Colonic mucosa (tissue), 4 donors: ENCODE measurements at places on chromosomes 7 and 10.

DNA sequence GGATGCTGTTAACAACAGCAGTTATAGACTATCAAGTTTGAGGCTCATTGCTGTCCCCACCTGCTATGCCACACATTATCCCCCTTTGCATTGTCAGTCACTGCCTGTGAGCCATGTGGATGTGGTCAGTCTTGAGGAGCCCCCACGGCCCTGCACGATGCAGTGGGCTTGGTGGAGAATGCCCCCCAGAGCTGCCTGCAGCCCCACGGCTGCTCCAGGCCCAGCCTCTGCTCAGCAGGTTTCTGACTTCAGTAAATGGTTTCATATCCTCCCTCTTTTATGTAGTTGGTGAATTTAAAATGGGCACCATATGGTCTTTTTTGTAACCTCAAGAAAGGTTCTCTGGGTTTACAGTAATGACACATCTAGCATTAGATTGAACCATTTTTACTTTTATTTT, 164.1 kb downstream of the EBF3 start:
- DNase-seq = no peak

DNA sequence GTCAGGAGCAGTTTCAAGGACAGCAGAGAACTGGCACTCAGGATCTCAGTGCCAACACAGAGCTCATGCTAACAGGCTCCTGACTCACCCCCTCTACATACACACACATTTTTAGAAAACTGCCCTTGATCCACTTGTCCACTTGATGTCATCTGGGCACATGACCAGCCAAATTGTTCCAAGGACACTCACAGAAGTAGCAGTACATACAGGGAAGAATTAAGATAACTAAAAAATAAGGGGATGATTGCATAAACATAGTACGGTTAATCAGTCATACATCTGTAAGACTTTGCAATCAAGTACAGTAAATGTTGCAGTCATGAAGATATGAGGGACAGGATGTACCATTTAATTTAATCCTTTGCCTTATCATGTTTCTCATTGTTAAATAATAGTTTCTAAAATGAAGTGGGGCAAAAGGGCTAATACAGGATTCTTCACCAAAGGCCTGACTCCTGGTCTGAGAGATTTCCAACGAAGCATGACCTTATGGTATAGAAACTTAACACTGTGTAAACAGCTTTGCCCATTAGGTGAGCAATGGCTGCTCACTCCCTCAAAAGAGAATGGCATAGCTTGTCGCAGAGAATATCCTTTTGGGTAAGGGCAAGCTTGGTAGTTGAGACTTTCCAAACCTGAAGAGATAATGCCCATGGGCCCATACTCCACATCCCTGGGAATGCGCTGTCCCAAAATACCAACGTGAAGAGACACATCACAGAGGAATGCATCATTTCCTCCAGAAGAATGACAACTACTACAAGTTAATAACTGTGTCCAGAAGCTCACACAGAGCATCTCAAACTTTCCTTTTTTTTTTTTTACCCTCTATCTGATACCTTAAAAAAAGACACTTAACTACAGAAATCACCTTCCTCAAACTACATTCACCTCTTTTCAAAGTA, 94.1 kb downstream of the ARMH3 start:
- DNase-seq = no peak

- no peak for DNase-seq
Observed at GRCh38 chr10:126110489-126111180, 214.3 kb downstream of the FANK1 start.

GRCh38 chr10:129968853-129969183, 4.7 kb upstream of the EBF3 start:
- peak; percentile 44 for DNase-seq

DNA sequence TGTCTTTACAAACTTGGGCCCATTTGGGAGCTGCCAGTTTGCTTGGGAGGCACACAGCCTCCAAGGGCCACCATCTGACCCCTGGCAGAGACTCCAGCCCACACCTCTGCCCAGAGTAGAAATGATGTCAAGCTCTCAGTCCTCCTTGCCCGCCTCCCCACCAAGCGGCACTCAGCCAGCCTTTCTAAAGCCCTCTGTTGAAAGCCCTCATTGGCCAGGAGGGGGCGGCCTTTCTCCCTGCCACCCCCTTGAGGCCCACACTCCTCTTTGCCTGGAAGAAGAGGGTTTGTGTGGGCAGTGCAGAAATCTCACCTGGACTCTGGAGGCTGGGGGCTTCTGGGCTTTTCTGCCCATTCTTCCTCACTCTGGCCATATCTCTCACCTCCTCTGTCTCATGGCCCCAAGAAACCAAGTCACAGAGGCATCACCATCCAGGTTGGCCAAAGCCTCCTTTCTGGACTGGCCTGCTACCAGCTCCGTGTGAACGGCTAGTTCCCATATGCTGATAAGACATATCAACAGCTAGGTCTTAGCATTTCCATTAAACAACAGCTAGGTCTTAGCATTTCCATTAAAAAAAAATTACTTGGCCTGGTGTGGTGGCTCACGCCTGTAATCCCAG, 36.1 kb downstream of the UBTD1 start:
- DNase-seq = no peak

DNA sequence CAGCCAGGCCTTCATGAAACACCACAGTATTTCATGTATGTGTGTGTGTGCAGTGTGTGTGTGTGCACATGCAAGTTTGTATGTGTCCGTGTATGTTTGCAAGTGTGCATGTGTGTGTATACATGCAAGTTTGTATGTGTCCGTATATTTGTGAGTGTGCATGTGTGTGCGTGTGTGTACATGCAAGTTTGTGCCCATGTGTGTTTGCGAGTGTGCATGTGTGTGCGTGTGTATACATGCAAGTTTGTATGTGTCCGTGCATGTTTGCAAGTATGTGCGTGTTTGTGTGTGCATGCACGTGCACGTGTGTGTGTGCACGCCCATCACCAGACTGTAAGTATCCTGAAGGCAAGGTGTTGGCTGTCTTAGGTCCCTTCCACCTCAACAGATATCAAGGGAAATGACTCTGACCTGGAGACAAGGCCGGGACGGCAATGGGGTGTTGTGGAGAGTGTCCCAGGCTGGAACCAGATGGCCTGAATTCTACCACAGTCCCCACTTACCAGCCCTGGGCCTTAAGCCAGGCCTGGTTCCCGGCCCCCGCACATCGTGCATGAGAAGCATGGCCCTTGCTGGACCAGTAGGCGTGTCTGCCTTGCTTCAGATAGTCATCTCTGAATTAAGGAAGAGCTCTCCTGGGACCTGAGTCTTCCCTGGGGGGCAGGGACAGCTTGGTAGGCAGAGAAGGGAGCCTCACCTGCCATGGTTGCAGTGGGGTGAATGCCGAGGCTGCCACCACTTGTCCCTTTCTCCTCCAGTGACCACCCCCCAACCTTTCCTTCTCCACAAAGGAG, 140.0 kb downstream of the GRK5 start:
- DNase-seq = no peak

DNA sequence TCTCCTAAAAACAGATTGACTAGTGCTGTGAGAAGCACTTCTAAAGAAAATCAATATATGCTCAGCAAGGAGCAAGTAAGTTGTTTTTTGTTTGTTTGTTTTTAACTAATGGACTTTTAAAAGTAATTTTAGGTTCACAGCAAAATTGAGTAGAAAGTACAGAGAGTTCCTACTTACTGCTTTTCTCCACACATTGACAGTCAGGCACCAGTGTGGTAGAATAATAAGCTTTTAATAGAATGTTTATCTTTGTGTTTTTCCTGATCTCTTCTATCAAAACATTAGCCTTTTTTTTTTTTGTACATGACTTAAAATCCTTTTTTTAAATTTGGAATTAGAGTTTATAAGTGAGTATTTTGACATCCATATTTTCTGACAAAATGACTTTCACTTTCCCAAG, 28.0 kb downstream of the MINPP1 start:
- DNase-seq = no peak

DNA sequence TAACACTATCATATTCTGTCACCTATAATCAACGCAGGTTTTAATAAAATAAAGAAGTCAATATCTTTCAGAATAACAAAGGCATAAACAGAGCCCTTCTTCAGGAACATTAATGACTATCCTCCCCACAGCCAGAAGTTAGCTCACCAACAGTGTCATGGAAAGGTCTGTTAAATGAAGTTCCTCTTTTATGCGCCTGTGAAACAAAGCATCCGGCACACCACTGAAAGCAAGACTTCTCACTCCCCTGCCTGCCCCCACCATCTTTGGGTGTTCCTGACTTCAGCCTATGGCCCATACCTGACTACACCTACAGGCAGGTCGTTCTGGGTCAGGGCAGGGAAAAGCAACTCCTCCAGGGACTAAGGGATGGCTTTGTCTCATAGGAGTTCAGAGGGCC, 205.4 kb downstream of the FANK1 start:
- no peak for DNase-seq

- DNase-seq = no peak
Observed at GRCh38 chr7:48078470-48078869, 10.6 kb upstream of the UPP1 start.

GRCh38 chr10:48449501-48450232, 143.2 kb downstream of the MAPK8 start:
- DNase-seq = no peak

- no peak for DNase-seq
Observed at GRCh38 chr7:117791877-117792780, 81.1 kb downstream of the CTTNBP2 start.

DNA sequence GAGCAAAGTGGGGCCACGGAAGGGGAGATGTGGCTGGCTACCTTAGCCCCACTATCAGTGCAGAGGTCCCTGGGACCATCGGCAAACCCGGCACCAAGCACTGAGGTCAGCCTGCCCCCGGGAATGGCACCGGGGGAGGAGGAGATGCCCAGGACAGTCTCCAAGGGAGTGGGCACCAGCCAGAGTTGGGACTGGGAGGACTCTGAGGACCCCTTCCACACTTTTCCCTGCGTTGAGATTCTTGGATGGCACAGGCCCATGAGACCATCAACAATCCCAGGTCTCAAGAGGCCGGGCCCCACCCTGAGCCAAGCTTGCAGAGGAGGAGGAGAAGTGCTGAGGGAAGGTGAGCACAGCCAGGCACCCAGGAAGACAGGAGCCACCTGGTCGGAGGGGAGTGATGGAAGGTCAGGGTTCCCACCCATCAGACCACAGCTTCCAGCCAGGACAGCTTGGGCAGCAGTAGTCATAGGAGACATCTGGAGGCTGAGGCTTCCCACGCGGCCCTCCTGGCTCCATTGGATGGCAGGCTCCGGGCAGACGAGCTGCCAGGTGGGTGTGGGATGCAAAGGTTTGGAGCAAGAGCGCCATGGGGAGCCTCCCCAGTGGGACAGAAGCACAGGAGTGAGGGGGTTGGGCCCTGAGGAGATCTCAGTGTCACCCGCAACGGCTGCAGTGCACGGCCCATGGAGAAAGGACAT, 2.6 kb upstream of the OPN4 start:
- no peak for DNase-seq

DNA sequence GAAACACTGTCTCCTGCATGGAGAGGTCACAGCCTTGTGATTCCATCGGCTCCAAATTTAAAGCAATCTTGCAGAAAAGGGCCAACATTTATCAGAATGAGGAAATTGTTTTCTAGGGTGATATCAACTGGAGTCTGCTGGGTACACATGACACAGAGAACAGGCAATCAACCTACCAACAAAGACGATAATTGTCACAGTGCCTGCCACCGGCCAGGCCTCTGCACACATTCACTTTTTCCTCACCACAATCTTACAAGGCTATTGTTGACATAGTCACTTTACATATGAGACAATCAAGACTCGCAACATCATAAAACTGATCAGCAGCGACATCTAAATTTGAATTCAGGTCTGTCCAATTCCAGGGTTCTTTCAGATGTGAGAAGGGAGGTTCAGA, 189.4 kb downstream of the KCNMA1 start:
- peak; percentile 34 for DNase-seq

DNA sequence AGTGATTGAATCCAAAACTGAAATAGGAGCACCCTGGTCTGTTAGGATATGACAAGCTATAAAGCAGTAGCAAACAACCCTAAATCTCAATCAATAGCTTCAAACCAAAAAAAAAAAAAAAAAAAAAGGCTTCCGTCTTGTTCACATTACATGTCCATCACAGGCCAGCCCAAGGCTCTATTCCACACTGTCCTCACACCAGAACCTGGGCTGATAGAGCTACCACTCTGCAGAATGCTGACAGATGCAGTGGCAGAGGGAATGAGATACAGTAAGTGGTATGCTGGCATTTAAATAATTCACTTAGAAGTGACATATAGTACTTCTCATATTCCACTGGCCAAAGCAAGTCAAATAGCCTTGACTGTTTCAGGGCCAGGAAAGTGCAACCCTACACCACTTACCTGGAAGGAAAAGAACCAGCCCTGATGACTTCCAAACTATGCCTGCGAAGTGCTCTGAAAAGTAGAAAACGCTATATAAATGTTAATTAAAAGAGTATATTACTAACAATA, 5.8 kb downstream of the CDCA7L start:
- DNase-seq = no peak
